KBM-7 (cell line): ENCODE measurements at places on chromosomes 13 and 19.

GRCh38 chr19:43766755-43767043, 11.9 kb upstream of the SMG9 start:
- DNase-seq, result no peak

DNA sequence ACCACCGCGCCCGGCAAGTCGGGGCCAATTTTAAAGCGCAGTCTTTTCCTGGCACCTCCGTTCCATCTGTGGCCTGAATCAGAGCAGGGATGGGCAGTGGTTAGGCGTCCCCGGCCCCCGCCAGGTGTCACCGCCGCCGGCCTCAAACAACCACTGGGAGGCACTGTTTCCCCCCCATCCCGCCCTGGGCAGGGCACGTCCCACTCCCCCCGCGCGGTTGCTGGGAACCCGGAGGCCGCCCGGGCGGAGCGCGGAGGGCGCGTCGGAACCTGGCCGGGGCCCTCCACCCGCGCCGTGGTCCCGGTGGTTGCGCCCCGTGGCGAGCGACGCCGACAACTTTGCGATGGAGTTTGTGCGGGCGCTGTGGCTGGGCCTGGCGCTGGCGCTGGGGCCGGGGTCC, at the start of gene GRIN3B:
Gene GRIN3B (plus strand): TSS at position 325 of the 400 bp plus-strand sequence. CDS start 19 bp downstream, at position 344.
- DNase-seq, result peak; percentile 78

DNA sequence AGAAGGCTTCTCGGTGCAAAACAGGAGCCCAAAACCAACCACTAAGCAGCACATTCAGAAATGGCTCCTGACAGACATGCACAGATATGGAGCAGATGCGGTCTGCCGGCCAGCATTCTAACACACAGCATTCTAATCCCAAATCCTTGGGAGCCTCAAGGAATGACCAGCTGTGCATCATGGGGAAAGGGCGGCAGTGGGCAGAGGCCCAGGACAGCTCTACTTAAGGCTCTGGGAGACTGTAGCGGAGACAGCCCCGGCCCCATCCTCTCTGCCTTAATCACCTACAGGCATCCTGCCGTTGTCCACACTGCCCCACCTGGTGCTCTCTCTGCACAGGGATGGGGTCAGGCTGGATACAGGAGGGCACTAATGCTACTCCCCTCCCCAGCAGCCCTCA, 1016.0 kb downstream of the UQCRFS1 start:
- DNase-seq, result no peak

GRCh38 chr13:71644579-71644978, 222.4 kb downstream of the DACH1 start:
- DNase-seq, result no peak

DNA sequence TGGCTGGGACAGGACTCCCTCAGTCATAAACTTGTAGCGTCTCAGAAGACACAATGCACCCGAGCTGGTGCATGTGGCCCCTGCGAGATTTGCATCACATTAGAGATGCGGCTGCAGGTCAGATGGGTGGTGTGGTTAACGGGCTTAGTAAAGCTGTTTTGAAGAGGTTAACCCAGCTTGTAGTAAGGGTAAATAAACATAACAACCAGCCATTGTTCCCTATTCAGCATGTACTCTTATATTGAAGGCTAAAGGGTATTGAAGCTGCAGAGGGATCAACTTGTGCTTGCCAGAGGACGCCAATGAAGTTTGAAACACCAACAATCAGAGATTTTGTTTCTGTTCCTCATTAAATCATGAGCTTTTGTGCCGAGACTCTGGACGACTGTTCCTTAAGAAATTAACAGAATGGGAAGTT, 79.4 kb downstream of the ZIC5 start:
- no peak for DNase-seq

DNA sequence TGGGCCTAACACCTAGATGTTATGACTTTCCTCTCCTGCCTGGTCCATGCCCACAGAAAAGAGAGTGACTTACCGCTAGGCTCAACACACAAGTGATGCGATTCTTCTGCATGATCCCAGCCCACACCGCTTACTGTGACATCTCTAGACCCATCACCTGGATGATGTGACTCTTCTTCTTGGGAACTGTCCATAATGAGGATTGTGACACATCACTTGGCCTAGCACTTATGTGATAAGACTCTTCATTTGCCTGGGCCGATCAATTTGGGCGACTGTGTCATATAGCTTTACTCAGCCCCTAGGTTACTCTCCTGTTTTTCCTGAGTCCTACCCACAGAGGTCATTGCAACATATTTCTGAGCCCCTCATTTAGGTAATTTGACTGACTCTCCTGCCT, 19.9 kb upstream of the ZNF681 start:
- DNase-seq, result no peak

DNA sequence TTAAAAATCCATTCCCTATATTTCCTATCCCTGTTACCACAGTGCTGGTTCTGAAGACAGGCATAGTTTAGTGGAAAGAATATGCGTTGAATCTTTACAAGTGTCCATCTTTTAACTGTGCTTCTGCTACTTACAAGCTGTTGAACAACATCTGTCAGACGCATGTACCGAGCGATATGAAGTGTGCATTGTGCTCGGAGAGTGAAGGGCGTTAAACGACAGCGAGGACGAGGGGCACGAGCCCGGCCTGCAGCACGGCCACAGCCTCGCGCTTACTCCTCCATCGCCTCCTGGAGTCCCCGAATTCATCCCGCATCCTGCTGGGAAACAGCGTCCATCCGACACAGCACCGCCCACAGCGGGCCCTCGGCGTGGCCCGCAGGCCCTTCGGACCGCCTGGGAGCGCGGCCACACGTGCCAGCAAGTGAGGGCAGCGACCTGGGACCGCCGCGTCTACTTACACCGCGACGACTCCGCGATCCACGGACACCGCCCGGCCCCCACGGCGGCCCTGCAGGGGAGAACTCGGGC, 514 bp downstream of the PCID2 start:
- DNase-seq, result peak; percentile 52

DNA sequence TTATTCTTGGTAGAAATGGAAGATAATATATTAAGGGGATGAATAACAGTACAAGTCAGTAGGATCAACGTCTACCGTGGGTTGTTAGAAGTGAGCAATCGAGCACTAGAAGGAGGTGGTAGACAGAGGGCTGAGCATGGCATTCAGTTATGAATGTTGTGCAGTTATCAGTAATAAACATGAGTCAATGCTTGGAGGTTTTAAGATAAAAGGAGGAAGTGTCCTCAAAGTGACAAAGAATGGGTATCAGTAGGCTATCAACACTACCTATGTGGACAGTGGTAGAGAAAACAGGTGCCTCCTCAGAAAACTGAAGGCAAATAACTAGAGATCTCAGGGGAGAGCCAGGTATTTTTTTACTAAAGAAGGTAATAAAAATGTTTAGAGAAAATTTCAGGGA, 1607.0 kb downstream of the PCDH9 start:
- DNase-seq, result no peak

DNA sequence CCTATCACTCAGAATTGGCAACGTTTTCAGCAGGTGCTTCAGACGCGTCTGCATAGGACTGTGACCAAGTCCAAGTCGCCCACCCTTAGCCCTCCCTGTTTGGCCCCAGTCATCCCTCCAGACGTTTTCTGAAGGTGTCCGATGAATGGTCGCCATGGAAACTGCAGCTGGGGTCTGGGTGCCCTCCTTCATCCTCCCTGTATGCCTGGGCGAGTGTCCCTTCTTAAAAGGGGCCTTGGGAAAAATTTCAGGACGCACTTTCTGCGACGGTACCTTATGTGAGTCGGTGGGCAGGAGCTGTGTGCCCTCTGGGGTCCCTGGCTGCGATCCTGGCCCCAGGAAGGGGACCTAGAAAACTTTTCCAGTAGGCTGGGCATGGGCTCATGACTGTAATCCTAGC, 25.1 kb downstream of the MAN2B1 start:
- DNase-seq, result no peak

GRCh38 chr19:10555610-10555973, 10.2 kb downstream of the KRI1 start:
- no peak for DNase-seq

DNA sequence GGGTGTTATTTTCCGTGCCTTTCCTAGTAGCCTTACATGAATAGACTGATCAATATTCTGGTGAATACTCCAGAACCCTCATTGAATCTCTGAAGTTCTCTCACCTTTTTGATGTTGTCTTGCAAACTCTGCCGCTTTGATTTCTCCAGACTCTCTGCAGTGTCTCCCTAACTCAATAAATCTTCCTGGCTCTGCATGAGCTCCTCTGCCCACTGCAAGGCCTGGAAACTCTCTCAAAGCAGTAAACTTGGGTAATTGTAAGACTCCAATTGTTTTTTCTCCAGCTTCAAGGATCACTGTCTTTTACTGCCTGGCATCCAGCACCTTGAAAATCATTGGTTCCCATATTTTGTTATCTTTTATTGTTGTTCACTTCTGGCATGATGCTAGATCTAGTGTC, 198.4 kb downstream of the GPC5 start:
- DNase-seq, result no peak

GRCh38 chr19:3978145-3978544, 7.1 kb downstream of the EEF2 start:
- no peak for DNase-seq

- DNase-seq, result peak; percentile 42
These were observed 8.1 kb upstream of the ADGRE2 start for GRCh38 chr19:14786421-14786851.

- no peak for DNase-seq
These were observed 70.5 kb downstream of the GJA3 start for GRCh38 chr13:20090349-20090748.

- no peak for DNase-seq
These were observed 158.0 kb downstream of the KCTD15 start for GRCh38 chr19:33954686-33955085.

DNA sequence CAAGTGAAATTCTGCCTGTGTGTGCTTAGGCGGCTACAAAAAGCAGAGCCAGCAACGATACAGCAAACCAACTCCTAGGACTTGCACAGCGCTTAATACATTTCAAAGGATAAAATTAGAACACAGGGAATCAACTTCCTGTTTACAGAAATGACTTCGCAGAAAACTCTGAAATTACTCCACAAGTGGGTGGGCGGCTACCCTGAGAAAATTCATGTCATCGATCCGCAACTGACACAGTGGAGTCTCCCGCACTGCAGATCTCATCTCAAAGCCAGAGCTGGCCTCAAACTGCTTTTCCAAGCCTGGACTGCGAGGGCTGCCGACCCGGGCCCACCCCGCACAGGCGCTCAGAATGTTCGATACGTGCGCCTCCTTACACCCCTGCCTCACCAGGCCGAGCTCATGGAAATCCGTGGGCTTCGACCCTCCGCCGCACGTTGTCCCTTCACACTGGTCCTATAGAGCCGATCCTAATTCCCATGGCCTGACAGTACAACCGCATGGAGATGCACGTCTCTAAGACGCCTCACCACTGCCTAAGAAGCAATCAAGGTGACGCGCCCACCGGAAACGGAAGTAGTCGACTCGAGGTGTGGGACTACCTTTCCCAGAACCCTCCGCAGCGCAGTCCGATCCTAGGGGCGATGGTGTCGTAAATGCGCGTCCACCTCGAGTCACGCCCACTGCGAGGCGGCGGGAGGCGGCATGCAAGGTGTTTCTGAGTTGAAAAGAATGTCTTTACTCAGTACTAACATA, at the start of gene ZNF229:
Gene ZNF229 (minus strand): TSS at position 557 of the 759 bp plus-strand sequence. CDS start 5,625 bp downstream, outside the sequence.
- DNase-seq, result no peak

DNA sequence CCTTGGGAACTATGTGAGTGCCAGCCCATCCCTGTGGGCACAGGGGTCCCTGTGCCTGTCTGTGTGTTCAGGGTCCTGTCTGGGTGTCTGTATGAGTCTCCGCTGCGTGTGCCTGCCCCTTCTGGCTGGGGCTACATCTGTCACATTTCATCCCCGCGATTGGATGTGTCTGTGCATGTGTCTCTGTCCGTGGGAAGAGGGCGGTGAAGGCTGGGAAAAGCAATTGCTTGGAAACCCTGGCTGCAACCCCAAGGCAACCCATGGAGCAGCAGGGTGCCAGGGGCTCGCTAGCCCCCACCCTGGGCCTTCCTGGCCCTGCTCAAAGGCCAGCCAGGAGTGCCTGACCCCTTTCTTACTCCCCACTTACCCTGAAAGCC, 1.4 kb downstream of the MAG start:
- DNase-seq, result no peak

GRCh38 chr13:111859354-111860230, 207.4 kb upstream of the SOX1 start:
- no peak for DNase-seq

GRCh38 chr13:97570442-97570841, 136.5 kb downstream of the RAP2A start:
- DNase-seq, result no peak

DNA sequence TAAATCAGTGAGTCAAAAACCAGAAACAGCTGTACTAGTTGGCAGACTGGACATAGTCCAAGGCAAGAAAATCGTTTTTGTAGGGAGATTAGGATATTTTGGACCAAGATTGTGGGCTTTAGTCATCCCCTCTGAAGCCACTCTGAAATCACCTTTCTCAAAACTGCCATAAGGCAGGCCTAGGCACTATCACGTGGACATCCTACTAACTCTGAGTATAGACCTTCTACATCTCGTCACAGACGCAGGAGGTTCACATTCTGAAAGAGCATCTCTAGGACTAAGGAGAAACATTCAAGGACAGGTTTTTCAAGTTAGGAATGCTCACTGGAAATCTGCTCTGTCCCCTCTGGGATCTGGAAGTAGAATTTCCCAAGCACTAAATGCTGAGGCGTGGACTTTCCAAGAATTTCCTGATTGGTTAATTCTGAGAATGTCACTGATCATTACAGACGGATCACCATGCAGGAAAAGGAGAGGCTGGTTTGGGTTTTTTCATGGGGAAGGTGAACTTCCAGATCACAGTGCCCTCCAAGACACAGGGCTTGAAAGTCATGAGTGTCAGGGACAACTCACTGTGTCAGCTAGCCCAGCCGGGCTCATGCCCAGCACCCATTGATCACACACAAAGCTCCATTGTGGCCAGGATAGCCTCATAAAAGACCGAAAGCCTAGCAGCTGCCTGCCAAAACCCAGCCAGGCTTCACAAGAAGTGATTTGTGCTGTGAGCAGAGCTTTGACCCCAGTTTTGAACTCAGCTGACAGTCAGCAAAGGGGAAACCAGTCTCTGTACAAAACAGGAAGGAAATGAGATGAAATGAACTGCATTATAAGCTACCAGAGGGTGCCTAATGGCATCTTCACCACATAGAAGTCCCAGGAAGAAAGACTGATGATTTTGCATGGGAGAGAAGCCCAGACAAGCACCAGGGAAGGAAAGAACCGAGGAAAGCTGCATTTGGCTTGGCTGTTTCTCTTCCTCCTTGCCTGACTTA, 2.7 kb upstream of the RUBCNL start:
- peak; percentile 81 for DNase-seq

- DNase-seq, result no peak
These were observed 539.2 kb upstream of the PCDH9 start for GRCh38 chr13:67769063-67769986.
